Activated effector memory CD4-positive, alpha-beta T cell treated with Interleukin-2 at 50 U/mL for 16 hours (primary cell): ENCODE measurements at places on chromosomes 6 and 20.

DNA sequence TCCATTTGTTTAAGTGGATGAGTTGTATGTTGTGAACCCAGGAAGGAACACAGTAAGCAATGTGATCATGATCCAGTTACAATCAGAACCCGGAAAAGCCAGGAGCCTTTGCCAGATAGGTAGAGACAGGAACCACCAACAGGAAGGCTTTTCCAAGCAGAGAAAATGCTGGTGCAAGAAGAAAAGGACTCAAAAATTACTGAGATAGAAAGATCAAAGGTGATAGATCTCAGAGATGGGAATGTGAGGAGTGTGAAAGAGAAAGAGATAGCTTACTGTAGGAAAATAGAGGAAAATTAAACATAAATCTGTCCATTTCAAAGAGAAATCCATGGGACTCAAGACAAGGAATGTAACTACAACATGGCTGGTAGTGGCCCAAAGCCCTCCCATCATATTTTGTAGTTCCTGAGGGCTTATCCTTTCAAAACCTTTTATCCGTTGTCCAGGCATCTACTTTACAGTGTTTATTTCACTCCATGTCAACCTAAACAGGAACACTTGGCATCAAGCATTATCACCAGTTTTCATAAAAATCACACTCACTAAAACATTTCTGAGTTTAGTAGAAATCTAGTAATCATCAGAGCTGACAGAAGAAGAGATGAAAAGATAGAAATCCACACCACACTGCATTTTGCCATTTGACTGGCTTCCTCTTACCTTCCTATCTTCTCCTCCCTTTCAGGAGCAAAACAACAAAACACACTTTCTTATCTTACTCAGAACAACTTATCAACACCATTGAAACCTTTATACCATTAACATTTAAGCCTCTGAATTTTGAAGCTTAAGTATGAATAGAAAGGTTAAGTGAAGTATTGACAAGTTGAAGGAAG lies 44.5 kb upstream of the STXBP5 start:
- DNase-seq = no peak

DNA sequence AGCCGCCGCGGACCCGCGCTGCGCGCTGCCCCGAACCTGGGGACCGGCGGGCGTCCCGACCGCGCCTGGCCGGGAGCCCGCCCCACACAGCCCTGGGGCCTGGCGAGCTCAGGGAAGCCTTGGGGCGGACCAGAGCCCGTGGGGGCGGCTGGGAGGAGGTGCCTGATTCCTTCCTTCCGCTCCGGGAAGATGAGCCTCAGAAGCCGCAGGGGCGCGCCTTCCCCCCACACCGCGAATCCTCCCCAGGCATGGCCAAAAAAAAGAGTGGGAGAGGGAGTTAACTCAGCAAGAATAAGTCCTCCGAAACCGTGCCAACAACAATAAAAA lies at the start of gene CBLN4:
Gene CBLN4 (minus strand): TSS at position 131 of the 327 bp plus-strand sequence. CDS start 1,348 bp downstream, outside the sequence.
- no peak for DNase-seq

- DNase-seq = no peak
Measured at GRCh38 chr6:137403855-137404254, 90.3 kb downstream of the OLIG3 start.

- no peak for DNase-seq
Measured at GRCh38 chr20:63172726-63173125, 43.2 kb downstream of the YTHDF1 start.

GRCh38 chr20:4726710-4727397 lies 5.1 kb downstream of the PRND start:
- DNase-seq = no peak

DNA sequence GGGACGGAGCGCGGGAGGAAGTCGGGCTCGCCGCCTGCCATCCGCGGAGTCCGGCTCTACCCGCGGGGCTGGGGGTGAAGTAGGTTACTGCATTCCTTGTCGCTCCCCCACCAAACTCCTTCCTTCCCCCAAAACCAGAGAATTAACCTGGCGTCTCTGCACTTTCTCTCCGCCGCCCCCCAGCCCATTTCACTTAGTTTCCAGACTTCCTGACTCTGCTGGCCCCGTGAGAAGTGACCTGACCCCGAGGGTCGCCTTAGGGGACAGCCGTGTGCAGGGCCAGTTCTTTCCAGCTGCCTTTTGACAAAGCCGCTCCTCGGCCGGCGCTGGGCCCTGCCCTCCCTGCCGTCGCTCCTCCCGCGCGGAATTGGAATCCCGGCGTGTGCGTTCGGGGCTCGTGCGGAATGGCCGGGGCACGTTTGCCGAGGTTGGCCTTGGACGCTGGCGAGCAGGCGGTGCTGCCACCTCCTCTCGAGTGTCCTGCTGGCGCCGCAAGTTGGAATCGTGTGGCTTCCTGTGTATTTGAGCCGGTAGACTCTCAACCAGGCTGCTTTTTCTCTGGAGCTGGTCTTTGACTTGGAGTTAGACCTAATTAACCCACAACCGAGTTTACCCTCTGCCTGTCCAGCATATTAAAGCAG lies 650 bp downstream of the DCBLD1 start:
- no peak for DNase-seq

DNA sequence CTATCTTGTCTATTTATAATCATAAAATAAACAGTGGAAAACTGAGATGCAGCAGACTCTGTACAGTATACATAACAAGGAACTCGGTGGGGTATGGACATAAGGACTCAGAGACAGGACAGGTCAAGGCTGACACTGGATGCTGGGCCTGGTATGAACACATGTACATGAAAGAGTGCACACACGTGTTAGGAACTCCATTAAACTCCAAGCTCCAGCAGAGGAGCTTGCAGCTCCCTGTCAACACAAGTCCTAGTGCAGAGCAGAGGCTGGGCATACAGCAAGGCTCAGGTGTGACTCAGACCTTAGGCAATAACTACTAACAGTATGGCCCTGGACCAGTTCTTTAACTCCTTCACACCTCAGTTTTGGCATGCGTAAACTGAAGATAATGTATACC lies 17.1 kb downstream of the NAPB start:
- no peak for DNase-seq

- DNase-seq = no peak
Measured at GRCh38 chr6:168273441-168274036, 46.0 kb downstream of the DACT2 start.

GRCh38 chr6:44284121-44284520 lies 13.9 kb downstream of the TMEM151B start:
- no peak for DNase-seq
